ENCODE measurements at places on chromosomes 2 and 18.

DNA sequence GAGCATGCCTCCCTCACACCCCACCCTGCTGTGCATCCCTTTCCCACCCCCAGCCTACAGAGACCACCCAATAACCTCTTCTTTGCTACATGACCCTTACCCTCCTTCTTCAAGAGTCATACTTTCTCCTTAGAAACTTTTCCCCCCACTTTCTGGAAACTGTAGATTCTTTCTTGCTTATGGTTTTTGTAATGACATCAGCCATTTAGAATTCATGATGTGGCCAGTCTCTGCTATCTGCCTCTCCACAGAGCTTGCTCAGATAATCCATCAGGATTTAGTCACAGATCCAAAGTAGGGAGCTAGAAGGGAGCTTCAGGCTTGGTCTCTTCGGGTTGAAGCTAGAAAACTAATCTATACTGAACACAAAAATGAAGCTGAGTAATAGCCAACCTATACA lies 36.5 kb downstream of the GALM start:
- no peak for DNase-seq

GRCh38 chr18:9392726-9393125 lies 58.2 kb downstream of the TWSG1 start:
- DNase-seq = no peak

GRCh38 chr2:240203031-240203787 lies 62.8 kb upstream of the OTOS start:
- DNase-seq = no peak

DNA sequence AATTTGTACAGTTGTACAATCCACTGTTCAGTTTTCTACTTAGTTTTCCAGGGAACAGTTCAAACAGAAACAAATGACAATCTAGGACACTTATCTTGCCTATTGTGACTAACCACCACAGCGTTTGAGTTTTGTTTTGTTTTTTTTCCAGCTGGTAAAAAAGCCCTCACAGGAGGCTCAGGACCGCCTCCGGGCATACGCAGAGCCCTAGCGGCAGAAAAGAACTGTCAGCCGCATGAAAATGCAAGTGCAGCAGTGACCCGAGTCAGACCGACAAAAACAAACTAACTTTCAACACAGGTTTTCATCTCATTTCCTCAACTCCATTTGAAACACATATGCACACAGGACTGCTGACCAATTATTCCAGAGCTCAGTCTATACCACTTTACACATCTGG lies 68.6 kb downstream of the STEAP3 start:
- DNase-seq = no peak

GRCh38 chr2:140891614-140892212 lies 1239.1 kb downstream of the LRP1B start:
- no peak for DNase-seq

GRCh38 chr18:35971661-35972196 lies 750 bp upstream of the RMP24 start:
- DNase-seq = no peak

- no peak for DNase-seq
Observed at GRCh38 chr18:38576349-38576748, 1010.8 kb upstream of the CELF4 start.

DNA sequence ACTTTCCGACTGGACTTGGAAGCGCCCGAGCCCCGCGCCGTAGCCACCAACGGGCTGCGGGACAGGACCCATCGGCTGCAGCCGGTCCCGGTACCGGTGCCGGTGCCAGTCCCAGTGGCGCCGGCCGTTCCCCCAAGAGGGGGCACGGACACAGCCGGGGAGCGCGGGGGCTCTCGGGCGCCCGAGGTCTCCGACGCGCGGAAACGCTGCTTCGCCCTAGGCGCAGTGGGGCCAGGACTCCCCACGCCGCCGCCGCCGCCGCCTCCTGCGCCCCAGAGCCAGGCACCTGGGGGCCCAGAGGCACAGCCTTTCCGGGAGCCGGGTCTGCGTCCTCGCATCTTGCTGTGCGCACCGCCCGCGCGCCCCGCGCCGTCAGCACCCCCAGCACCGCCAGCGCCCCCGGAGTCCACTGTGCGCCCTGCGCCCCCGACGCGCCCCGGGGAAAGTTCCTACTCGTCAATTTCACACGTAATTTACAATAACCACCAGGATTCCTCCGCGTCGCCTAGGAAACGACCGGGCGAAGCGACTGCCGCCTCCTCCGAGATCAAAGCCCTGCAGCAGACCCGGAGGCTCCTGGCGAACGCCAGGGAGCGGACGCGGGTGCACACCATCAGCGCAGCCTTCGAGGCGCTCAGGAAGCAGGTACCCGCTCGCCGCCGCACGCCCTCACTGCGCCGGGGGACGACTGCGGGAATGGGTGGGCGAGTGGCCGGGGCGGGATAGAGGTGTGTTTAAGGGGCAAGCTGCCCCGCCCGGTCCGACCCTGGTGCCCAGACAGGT lies 713 bp downstream of the ATOH8 start:
- peak; percentile 21 for DNase-seq

- DNase-seq = peak; percentile 49
Observed at GRCh38 chr2:21256006-21256405, 132.2 kb downstream of the TDRD15 start.

- DNase-seq = no peak
Observed at GRCh38 chr2:127121776-127122176, 14.8 kb upstream of the BIN1 start.

DNA sequence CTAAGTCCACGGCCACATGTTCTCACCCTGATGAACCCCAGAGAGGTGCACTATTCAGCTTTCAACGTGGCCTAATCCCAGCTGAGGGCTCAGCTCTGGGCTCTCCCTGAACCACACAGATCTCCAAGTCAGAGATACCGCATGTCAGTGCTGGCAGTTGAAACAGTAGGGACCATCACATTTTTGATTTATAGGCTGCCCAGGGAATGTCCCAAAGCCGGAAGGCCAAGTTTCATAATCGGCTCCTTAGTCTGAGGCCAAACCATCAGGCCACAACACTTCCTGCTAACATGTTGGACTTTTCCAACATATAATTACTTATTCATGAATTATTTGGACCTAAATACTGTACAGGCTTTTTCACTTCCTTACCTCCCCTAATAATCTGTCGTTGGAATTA lies 91.9 kb upstream of the KLHL29 start:
- DNase-seq = no peak

DNA sequence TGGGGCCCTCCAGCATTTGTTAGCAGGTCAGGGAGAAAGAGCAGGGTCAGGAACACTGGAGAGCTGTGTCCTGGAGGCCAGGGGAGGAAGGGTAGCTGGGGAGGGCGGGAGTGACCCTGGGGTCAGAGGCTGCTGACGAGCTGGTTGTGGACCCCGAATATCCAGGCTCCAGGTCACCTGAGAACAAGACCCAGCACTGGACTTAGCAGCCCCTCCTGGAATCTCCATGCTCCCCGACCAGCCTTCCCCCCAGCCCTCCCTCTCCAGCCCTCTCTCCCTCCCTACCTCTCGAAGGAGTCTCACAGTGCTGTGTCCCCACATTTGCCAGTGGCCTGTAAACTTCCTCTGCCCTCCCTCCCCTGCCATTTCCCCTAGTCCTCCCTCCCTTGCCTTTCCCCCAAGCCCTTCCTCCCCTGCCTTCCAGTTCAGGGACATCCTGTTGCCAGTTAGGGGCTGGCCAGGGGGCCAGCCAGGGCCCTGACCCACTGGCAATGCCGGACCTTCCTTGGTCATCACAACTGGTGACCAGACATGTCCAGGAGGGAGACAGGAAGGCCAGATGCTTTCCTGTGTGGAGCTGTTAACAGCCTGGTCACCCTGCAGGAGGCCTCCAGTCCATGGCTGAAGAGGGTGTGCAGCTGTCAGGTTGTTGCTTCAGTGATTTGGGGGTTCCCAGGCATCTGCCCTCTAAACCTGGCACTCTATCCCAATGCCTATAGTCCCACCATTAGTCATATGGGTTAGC lies 50.0 kb upstream of the FAHD2A start:
- DNase-seq = no peak

DNA sequence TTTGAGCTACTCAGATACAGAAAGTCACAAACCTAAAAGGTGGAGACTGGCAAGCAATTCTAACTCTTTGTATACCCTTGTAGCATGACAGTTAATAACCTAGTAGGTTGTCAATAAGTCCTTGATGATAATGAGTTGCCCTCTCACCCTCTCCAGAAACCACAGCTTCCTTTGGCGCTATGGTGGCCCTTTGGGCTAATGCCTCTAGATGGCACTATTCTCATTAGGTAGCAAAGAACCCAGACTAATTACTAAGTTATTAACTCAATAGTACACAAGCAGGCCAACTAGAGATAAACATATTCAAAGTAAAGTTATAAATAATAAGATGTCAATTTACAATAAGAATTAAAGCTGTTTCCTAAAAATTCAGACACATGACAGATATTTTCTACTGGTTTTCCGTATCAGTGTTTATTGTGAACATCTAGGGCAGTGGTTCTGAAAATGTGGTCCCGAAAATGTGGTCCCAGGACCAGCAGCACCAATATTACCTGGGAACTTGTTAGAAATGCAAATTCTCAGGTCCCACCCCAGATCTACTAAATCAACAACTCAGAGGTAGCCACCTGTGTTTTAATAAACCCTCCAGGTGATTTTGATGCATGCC lies 41.1 kb downstream of the LDAH start:
- DNase-seq = no peak

- DNase-seq = no peak
Observed at GRCh38 chr2:119419803-119420508, 11.7 kb upstream of the TMEM37 start.

DNA sequence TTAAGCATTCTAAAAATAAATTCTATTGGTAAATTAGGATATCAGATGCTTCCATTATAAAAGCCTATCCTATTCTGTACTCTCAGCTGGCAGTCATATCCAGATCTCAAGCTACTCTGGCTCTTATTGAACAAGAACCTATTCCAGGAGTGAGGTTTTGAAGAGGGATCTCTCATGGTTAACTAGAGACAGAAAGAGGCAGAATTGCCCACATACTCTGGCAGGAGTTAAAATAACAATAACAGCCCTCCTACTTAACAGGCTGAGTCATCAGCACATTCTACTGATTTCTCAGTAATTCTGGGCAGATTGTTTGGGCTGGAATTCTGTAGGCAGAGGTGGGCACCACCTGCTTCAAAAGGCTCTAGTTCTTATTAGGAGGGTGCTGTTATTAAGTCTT lies 142.0 kb upstream of the UNC80 start:
- no peak for DNase-seq

DNA sequence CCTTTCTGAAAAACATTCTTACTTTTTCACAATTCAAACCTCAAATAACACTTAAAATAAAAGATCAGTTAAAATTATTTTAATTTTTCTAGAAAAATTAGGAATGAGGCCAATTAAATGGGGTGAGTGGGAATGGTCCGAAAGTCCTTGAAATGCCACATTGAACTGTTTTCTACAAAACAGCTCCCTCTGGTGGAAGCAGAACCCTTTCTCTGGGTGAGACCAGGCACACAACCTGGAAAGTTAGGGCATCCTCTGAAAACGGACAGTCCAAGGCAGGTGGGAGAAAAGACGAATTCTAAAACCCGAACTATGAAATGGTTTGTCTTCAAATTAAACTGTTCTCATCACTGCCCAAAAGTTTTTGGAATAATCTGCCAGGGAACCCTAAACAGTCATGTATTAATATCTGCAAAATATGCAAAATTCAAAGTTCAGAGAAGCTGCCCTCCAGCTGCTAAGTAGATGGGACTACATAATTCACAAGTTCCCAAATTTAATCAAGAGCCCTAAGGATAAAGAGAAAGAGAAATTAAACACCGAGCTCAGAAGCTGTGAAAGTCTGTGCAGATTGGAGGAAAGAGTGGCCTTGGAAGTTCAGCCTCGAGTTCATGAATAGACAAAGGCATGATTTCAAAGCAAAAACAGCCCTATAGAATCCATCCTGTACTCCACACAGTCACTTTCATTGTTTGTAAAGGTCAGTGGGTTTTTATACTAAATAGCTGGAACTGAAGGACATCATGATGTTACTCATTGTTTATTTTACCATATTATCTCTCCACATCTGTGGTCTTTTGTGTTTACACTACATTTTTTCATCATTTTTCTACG lies 108.3 kb downstream of the PIEZO2 start:
- no peak for DNase-seq

DNA sequence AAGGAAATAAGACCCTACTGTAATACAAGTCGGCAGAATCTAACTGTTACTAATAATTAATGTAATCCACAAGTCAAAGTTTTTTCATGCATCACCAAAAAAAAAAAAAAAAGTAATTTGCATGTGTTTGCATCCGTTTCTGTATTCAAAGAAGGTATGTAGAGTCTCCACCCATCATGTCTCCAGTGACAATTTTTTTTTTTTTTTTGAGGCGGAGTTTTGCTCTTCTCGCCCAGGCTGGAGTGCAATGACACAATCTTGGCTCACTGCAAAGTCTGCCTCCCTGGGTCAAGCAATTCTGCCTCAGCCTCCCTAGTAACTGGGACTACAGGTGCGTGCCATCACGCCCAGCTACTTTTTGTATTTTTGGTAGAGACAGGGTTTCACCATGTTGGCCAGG lies 24.2 kb upstream of the NFU1 start:
- DNase-seq = no peak

DNA sequence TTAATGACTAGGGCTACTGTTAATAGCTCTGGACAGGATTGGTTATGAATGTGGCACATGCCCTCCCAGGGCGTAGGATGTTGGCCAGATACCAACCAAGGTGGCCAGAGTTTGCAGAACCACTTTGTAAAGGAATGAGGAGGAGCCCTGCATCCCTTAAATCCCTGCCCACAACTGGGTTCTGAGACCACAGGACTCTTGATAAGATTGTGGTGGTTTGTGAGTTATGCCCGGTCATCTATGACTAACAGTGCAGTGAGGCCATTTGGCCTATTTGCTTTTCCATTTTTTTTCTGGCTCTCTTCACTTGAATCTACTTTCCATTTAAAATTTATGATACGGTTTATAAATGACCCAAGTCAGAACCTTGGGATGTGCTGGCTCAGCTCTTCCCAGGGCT lies 294.5 kb downstream of the PRKCE start:
- DNase-seq = no peak

- DNase-seq = no peak
Observed at GRCh38 chr2:204571041-204571440, 25.8 kb downstream of the PARD3B start.

- no peak for DNase-seq
Observed at GRCh38 chr2:32711908-32712501, 84.2 kb downstream of the TTC27 start.
